Adrenal gland (tissue), 19 donors: ENCODE measurements at places on chromosomes 7 and 10. TPM values are rescaled to one million over a fixed set of nuclear protein-coding genes. Genes with fewer than 3 reads are reported as not detected.

GRCh38 chr10:102669206-102670064, 25.2 kb downstream of the TRIM8 start:
- no peak overlapping the region for H3K4me3 ChIP-seq
- no peaks in the 10 kb centered on the region for H3K36me3 ChIP-seq
- H3K4me1 ChIP-seq, result peaks cover 13% of the 10 kb centered on the region
- H3K27ac ChIP-seq, result peak overlapping the region; percentile 39

GRCh38 chr10:10397906-10398305, 619.8 kb upstream of the CELF2 start:
- no peaks in the 10 kb centered on the region for H3K36me3 ChIP-seq
- H3K27ac ChIP-seq, result no peak overlapping the region
- no peak for DNase-seq
- no peaks in the 10 kb centered on the region for H3K27me3 ChIP-seq
- H3K4me3 ChIP-seq, result no peak overlapping the region

- H3K4me3 ChIP-seq, result no peak overlapping the region
- no peaks in the 10 kb centered on the region for H3K27me3 ChIP-seq
- H3K4me1 ChIP-seq, result peaks cover 44% of the 10 kb centered on the region
- H3K27ac ChIP-seq, result no peak overlapping the region
Observed at GRCh38 chr10:74921744-74922143, 95.3 kb downstream of the KAT6B start.

DNA sequence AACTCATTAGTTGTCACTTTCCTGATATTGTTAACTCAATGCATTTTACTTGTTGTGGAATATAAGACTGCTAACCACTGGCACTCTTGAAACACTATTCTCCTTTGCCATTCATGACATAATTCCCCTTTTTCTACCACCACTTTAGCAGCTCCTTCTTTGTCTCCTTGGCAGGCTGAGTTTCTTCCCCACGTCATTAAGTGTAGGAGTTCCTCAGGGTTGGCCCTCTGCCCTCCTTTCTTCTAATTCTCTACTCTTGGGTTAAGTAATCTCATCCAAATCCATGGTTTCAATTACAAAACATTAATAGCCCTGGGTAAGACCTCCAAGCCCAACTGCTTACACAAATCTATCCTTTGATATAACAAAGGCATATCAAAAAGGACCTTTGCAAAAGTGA, 175.1 kb downstream of the HGF start:
- no peak overlapping the region for H3K27ac ChIP-seq
- no peaks in the 10 kb centered on the region for H3K27me3 ChIP-seq

DNA sequence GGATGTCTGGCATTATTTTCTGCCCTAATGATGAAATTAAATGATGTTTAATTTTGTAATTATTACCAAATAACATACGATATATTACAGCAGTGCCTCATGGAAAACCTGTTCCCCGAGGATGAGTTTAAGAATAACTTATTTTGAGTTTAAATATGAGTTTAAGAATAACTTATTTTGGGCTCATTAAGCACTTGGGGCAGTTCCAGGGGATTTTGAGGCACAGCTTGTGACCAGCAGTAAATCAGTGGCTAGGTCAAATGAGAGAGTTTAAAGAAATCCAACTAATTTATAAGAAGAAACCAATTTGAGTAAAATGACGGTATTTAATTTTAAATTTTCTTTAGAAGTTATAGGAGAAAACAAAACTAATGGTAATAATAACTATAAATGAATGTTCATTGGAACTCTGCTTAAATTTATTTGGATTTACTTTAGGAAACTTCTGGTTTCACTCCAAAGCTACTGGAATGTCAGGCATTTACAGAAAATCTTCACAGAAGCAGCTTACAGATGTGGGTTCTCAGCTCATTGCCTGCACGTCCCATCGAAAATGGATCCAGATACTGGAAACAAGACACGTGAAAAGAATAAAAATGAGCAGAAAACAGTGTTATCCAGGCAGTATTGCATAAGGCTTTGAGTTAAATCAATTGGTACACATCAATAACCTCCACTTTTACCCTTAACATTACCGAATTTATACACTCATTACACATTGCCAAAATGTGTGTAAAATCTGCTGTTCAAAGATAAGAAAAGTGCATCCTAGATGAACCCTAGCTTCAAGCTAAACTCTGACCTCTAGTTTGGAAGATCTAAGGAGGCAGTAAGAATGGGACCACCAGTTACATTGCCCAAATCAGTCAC, 784.5 kb upstream of the IGFBP3 start:
- no peaks in the 10 kb centered on the region for H3K36me3 ChIP-seq
- no peak overlapping the region for H3K4me3 ChIP-seq
- no peaks in the 10 kb centered on the region for H3K27me3 ChIP-seq
- H3K27ac ChIP-seq, result no peak overlapping the region

Gene LRMDA
- total RNA-seq, result 76.5 TPM

Gene BTAF1
- 36.1 TPM for total RNA-seq

Gene SEMA3C
- 6.2 TPM for total RNA-seq
